Stimulated activated CD4-positive, alpha-beta T cell treated with anti-CD3 and anti-CD28 coated beads, Interleukin-4, amount 100 ng/mL, for 24 hours (primary cell): ENCODE measurements at places on chromosomes 1 and 21.

GRCh38 chr1:92511541-92511940 lies 24.8 kb upstream of the GFI1 start:
- no peak for DNase-seq

GRCh38 chr1:7108251-7108650 lies 323.0 kb downstream of the CAMTA1 start:
- no peak for DNase-seq

GRCh38 chr1:81254560-81254959 lies 546.2 kb upstream of the ADGRL2 start:
- no peak for DNase-seq

GRCh38 chr1:157585984-157586383 lies 11.9 kb downstream of the FCRL4 start:
- DNase-seq: no peak

DNA sequence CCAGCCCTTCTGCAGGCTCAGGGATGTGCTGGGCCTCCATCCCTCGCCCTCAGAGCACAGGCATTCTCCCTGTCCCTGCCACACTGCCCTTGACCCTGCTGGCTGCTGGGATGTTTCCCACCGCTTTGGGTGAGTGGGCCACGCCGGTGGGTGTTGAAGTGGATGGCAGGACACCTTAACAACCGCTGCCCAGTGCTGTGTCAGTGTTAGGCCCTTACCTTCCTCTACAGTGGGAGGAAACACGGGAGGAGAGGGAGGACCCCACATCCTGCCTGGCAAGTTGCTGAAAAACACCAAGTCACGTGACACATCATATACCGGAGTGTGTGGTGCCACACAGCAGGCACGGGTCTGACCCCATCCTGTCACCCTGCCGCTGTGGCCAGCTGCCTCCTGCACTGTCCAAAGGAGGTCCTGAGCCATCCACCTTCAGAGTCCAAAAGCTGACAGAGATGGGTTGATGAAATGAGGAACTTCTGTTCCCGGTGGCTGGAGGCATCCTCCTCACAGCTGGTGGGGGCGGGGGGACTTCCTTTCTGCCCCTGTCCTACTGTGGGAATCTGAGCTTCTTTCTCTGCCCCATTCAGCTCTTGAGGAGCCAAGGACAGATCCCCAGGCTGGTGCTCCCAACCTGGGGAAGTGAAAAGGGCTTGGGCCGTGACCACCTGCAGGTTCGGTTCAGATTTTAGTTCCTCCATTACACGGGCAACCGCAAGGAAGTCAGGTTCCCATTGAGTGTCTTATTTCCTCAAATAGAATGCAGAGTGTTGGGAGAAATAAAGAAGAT lies 3.2 kb upstream of the THEMIS2 start:
- peak; percentile 66 for DNase-seq

- no peak for DNase-seq
These were observed 203.9 kb downstream of the RHOU start for GRCh38 chr1:228939001-228939691.

DNA sequence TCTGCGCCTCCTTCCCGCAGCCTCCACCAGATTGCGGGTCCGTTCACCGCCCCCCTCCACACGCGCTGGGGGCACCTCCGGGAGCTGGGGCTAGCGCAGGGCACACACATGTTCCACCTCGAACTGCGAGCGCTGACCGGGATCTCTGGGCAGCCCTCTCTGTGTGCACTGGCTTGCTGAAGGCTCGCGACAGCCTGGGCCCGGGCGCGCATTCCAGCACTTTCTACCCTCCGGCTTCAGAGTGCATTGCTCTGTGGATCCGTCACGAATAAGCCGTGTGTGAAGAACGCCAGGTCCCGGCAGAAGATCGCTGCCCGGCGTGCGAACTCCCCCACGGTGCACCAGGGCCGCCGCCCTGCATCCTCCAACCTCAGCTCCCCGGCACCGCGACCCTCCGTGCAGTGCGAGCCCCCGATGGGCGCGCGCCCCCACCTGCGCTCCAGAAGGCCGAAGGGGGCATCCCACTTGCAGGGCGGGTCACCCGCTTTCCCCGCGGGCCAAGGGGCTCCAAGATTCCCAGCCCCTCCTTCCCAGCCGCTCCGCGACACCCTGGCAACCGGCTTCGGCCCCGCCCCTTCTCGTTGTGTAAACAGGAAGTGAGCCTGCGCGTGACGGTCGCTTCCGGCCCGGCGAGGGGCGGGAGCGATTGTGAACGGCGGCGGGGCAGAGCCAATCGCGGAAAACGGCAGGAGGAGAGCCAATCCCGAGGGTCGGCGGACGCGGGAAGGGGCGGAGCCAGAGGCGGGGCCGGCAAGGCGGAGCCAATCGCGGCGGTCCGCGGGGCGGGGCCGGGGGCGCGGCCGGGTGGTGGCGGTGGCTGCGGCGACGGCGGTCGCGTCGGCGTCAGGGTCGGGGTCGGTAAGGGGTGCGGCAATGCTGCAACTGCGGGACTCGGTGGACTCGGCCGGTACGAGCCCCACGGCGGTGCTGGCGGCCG lies at the start of gene TPRG1L:
TSS of gene TPRG1L (plus strand) at position 816 of the 937 bp plus-strand sequence. CDS start at position 874, 58 bp downstream.
- peak; percentile 99 for DNase-seq
